G401 (cell line): ENCODE measurements at places on chromosomes 16 and 17.

DNA sequence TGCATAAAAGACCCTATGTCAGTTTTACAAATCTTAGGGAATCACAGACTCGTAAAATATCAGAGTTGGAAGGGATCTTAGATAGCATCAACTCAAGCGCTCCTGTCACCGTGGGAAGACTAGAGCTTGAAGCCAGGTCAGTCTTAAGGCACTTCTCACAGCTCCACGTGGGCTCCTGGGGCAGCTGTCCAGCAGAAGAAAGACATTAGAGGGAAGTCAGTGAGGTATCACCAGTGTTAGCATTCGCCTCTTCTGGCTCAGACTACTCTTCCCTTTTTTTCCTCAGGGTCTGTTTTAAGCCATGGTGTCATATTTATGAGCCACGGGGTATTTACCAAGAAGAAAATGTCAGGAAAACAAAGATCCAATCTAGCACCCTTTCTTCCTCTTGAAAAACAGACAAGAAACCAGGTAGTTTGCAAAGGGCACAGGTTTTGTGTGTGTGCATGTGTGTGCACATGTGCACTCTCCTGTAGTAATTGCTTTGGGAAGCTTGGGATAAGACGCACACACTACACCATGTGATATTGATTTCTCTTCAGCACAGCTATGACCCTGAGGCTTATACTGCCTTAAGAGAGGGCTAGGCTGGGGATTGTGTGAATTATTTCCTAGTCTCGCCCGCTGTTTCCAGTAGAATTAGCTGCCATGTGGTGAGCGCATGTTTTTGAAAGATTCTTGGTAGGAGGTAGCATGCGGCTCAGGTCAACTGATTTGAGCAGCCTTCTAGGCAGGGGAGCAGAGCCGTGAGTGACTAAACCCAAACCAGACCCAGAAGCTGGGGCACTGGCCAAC lies 61.0 kb upstream of the ELAC2 start:
- DNase-seq = peak; percentile 60

GRCh38 chr16:71460941-71461340 lies 1.1 kb downstream of the ZNF23 start:
- no peak for DNase-seq

- DNase-seq = no peak
Measured at GRCh38 chr17:42475121-42475520, 16.4 kb downstream of the ATP6V0A1 start.

DNA sequence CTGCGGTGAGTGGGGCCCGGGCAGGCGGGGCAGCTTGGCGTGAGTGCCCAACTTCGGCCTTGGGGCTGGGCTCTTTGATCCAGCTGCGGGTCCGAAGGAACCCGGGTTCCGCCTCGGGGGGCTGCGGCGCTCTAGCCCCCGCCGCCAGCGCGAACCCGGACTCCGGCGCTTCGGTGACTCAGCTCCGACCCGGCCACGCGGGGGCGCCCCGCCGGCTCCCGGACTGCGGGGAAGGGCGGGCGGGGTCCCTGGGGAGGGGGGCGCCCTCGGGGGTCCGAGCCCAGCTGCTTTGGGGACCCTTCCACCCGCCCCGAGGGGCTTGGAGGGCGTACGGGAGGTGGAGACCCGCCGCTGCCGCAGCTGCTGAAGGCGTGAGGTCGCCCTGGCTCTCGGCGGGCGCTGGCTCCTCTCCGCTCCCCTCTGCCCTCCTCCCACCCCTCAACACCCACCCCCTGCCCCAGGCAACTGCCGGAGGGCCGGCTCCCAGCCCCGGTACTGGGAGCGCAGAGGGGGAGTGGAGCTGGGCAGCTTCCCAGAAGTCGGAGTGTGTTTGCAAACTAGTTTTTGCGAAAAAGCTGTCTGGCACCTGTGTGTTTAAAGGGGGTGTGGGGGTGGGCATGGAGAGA lies 516 bp downstream of the CPNE2 start:
- DNase-seq = no peak

DNA sequence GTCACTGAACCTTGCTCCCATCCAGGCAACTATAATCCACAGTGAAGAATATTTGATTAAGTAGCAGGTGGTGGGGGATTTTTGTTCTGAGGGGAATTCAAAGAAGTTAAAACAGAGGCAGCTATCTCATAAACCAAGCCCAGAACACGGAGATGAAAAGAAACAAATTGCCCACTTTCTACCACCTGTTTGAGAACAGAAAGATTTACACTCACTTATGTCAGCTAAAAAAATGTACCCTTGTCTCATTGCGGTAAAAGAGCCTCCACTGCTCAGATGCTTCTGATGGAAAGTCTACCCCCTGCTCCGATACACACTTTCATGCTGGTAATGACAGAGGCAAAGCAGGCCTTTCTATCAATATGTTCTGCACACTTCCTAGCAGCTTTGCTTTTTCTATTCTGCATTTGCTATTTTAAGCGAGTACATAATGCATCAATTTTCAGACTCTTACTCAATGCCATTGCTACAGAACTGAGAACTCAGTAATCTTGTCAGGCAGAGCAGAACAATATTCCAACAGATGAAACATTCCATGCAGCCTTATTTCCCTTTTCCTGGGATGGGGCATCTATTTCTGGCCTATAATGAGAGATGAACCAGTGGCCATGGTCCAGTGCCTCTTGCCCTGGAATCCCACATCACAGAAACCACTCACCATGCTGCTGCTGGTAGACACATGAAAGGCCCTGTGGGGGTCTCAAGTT lies 29.0 kb downstream of the CDK5R1 start:
- no peak for DNase-seq

DNA sequence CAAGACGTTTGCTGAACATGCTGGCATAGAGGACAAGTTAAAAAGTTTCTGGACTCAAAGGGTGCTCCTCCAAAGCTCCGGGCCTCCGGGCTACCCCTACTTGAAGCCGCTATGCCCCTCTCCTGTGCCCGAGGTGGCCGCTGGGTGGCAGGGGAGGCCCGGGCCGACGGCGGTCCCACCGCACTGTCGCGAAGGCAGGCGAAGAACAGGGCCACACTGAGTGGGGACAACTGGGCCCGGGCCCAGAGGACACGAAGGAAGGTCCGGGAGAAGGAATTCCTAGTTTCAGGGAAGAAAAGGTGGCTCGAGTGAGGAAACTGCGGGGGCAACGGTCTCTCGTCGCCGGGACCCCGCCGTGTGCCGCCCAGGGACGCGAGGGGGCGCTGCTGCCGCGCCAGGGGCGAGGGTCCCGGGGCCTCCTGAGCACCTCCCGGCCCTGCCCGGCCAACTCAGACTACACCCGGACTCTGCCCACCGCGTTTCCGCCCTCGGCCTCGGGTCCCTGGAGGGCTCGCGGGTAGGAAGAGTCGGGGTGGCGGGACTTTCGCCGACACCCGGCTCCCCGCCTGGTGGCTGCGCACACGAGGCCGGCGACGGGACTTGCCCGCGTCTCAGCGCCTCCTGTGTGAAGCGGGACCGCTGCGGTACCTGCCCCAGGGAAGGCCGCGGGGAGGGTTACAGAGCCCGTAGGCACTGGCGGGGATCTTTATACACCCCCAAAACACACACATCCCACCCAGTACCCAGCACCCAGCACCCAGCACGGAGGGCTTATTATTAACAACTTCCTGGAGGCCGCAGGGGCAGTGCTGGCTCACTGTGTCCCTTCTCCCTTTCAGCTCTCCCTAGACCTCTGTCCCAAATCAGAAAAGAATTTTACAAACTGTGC lies 772 bp upstream of the CHCT1 start:
- DNase-seq = peak; percentile 47

GRCh38 chr16:75258807-75259141 lies 7.3 kb upstream of the BCAR1 start:
- no peak for DNase-seq

- no peak for DNase-seq
Measured at GRCh38 chr17:29571883-29572681, 3.6 kb downstream of the TP53I13 start.

- DNase-seq = peak; percentile 30
Measured at GRCh38 chr16:67481561-67482232, 740 bp upstream of the ATP6V0D1 start.

- DNase-seq = no peak
Measured at GRCh38 chr17:2721603-2722002, 10.0 kb upstream of the CLUH start.

GRCh38 chr16:8621222-8621571 lies 301 bp upstream of the METTL22 start:
- no peak for DNase-seq

DNA sequence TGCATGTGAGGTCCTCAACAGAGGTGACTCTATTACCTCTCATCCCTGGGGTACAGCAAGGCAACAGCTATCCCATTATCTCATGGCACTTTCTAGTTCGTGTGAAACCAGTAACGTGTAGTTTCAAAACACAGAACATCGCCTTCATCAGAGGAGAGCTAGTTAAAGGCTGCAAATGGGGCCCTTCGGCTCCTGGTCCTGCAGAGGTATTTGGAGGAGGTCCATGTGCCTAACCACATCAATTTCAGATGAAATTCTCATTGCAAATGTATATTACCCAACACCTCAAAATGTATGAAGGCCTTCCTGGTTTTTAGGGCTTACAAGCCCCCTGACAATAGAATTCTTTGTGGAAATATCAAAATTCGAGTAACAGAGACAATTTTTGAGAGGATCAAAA lies 95.7 kb upstream of the PSMD7 start:
- no peak for DNase-seq

- DNase-seq = no peak
Measured at GRCh38 chr16:11964761-11965551, at the start of gene TNFRSF17. Gene TNFRSF17 (plus strand): TSS chr16:11965210. CDS start chr16:11965325, 115 bp downstream.

DNA sequence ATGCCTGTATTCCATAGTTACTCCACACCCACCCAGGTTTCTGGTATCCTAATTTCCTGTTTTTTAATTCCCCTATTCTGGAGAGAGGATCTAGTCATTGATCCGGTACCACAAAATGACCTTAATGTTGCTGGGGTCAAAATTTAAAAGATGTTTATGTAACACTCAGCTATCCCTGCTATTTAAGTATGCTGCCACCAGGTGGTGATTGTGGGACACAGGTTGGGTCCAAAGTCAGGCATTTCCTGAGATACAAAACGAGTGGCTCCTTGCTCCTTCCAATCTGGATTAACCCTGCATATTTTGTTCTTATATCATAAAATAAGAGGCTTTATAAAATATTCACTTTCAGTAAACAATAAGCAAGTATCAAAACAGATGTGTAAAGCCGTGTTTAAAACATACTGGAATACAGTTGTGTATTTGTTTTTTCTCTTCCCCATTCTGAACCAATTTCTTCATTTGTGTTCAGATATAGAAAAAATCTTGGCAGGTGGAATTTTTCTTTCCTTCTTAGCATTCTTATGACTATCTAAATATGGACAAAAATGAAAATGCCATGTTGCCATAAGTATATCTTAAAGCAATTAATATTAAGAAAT lies 16.3 kb downstream of the HS3ST4 start:
- no peak for DNase-seq

- no peak for DNase-seq
Measured at GRCh38 chr16:81353895-81354294, 39.1 kb downstream of the GAN start.

- no peak for DNase-seq
Measured at GRCh38 chr16:85931596-85932402, 32.8 kb downstream of the IRF8 start.

DNA sequence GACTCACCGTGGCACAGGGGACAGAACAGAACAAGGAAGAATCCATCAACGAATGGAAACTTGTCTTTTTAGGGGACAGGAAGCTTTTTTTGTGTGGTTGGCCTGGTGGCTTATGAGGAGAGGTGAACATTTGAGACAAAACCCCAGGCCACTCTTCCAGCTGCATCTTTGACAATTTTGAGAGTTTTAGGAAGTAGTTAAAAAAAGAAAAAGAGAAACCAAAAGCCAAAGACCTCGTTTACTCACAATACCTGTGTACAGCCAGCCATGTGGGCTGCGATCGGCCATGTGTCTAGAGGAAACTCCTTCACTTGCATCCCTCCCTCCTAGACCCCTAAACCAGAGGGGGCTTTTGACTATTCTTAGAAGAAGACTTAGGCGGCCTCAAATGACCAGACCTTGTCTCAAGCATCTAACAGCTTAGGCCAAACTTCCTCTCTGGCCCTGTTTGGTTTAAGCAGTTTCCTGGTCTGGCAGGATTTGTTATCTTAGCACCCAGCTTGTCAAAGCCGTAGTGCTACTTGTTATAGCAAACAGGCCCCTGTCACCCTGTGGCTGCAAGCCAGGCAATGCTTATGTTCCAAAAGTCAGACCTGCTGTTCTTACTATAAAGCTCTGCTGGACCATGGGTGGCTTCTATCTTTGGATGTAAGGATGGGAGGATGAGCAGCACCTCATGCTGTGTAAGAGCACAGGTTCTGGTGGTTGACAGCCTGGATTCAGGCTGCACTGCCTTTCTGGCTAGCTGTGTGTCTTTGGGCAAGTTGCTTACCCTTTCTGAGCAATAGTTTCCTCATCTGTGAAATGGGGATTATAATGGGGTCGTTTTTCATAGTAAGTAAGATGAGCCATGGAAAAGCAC lies 17.7 kb downstream of the KSR1 start:
- no peak for DNase-seq
